ENCODE measurements at places on chromosomes 13 and 19. TPM values are rescaled to one million over a fixed set of nuclear protein-coding genes. Genes with fewer than 3 reads are reported as not detected.

Gene CBARP
- 0.86 TPM for total RNA-seq

Gene GRIN2D
- total RNA-seq = 0.09 TPM

Gene KCTD4
- not detected for total RNA-seq

Gene ZNF358
- total RNA-seq = 16.9 TPM

Gene ZGLP1
- 0.39 TPM for total RNA-seq

Gene URAD
- total RNA-seq = not detected

Gene C19orf81
- 9.2 TPM for total RNA-seq

Gene AMER2
- total RNA-seq = not detected

Gene CC2D1A
- 22.7 TPM for total RNA-seq

Gene FGF22
- not detected for total RNA-seq

Gene NAA16
- 21.3 TPM for total RNA-seq

Gene GPC5
- total RNA-seq = not detected

Gene FCER2
- not detected for total RNA-seq

Gene KASH5
- not detected for total RNA-seq

Gene UBAC2
- total RNA-seq = 20.9 TPM

Gene DACT3
- total RNA-seq = 0.91 TPM

Gene MBD3L2
- not detected for total RNA-seq

Gene MEIOSIN
- total RNA-seq = not detected

Gene PLPPR3
- total RNA-seq = 0.11 TPM

Gene CAPN12
- total RNA-seq = not detected

Gene TMEM205
- total RNA-seq = 124 TPM

Gene PSG5
- 5.1 TPM for total RNA-seq

Gene PRX
- 1.6 TPM for total RNA-seq

Gene KLK8
- not detected for total RNA-seq

Gene RAB3A
- total RNA-seq = not detected

Gene EID2
- 16.1 TPM for total RNA-seq

Gene SIGLECL1
- total RNA-seq = 0.06 TPM

Gene PDX1
- not detected for total RNA-seq

Gene LYL1
- 0.34 TPM for total RNA-seq

Gene GPR183
- total RNA-seq = 0.06 TPM

Gene GNA15
- not detected for total RNA-seq

Gene TGFBR3L
- not detected for total RNA-seq

Gene ZNF583
- 4.1 TPM for total RNA-seq

Gene POU4F1
- 1.9 TPM for total RNA-seq

Gene TIMM50
- 116 TPM for total RNA-seq

Gene DZIP1
- total RNA-seq = 14.1 TPM

Gene ATP4B
- total RNA-seq = not detected

Data from Daoy (cell line).